ENCODE measurements at places on chromosomes 16 and 17.

DNA sequence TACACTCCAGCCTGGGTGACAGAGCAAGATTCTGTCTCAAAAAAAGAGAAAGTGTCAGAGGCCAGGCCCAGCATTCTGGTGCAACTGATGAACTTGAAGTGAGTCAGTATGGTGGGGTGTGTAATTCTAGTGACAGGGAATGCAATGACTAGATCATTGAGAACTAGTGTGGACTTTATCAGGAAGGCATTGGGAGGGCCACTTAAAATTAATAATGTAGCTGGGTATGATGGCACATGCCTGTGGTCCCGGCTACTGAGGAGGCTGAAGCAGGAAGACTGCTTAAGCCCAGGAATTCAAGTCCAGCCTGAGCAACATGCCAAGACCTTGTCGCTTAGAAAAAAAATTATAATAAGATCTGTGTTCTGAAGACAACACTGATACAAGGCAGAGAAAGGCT, 90.8 kb downstream of the STX8 start:
- no peak for DNase-seq

DNA sequence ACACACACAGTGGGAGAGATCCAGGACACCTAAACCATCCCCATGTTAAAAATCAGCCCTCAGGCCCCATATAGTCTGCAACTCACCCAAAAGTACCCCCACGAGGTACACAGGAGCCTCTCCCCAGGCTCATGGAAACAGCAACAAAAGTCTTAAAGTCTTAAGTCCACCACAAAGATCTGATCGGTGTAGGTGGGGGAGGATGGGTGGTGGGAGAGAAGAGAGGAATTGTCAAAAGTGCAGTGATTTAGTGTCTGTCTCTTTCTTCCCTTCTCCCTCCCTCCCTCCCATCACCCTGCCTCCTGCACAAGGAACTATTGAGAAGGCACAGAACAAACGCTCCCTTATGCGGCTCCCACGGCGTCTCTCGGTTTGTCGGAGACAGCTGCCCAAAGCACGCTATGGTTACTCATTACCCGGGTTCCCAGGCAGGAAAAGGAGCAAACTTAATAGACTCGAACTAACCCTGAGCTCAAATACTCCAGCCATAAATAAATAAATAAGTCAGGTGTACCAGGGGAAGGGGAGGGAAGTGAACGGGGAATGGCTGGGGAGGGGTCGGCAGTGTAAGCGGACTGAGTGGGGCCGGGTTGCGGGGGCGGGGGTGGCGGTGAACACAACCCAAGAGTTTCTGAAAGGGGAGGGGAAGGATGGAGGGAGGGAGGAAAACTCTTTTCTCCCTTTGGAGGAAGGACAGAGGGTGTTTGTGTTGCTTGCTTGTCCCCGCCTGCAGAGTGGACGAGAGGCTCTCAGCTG, 477.4 kb downstream of the SLC39A11 start:
- no peak for DNase-seq

DNA sequence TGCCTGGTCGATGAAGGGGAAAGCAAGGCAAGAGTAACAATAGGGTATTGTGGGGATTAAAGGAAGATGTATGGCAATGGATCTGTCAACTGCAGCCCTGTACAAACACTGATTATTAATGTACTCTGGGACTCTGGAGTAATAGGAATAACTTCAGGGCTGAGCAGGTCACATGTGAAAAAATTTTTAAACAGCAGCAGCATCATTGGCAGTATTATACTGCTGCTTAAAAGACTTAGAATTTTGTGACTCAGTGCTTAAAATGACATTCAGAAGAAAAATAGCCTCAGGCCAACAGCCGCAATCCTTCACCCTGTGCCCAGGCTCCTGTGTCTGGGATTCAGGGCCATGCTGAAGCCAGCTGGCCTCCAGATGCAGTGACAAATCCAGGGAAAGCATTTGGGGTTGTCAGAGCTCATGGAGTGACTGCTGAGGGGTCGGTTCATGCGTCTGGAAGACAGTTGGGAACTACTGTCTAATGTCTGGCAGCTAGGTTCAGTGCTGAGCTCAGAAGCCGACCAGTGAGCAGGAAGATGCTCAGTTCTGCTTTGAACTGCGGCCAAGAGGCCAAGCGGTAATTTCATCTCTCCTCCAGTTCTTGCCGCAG, 22.2 kb downstream of the TEX2 start:
- no peak for DNase-seq

DNA sequence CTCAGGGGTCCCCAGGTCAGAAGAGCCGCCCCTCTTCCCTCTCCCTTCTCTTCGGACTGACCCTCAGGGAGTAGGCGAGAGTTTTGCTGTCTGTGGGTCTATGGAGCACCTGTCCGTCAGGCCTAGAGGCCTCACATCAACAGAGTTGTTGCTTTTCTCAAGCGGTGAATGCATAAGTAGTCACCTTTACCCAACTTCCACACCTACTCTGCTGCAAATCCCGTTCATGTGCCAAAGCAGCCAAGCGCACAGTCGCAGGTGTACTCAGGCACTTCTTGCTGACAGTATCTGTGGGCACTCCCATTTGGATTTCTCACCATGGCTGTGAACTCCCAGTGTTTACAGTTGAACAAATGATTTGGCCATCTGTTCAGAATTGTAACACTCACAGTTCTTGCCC, 4.0 kb upstream of the FA2H start:
- no peak for DNase-seq

- no peak for DNase-seq
These were observed 4.4 kb upstream of the FBF1 start for GRCh38 chr17:75945211-75945610.

- no peak for DNase-seq
These were observed 15.6 kb downstream of the TMEM100 start for GRCh38 chr17:55706808-55707773.
